Osteoblast (primary cell): ENCODE measurements at places on chromosomes 4 and X. TPM values are rescaled to one million over a fixed set of nuclear protein-coding genes. Genes with fewer than 3 reads are reported as not detected.

DNA sequence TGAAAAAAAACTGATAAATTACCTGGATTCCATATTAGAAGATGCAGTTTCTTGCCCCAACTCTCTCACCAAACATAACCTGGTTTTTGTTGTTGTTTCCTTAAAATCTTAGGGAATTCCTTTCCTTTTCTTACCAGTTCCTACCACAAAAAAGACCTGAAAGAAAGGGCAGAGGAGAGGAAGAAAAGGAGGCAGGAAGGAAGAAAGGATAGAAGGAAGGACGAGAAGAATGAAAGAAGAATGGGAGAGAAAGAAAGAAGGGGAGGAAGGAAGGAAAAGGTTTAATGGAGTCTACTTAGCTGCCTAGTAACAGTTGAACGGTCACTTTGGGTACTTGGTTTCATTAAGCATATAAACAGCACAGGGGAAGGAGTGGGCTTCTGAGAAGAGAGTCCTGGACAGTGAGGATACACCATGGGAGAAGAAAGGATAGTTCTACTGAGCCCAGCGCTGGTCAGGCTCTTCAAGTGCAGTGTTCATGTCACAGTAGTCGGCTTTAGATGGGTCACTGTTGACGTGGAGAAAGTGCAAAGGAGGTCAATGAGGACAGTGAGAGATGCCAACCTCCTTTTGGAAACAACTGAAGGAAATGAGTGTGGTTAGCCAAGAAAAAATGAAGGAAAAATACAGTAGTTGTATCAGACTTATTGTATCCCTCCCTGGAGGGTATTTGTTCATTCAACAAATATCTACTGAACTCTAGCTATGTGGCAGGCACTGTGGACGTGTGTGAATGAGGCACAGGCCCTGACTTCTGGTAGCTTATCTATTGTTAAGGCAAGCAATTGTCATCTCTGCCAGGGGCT, 1.1 kb upstream of the CHIC2 start:
- H3K27me3 ChIP-seq = no peaks in the 10 kb centered on the region
- DNase-seq = peak; percentile 63
- peaks cover 50% of the 10 kb centered on the region for H3K4me1 ChIP-seq
- peak overlapping the region; percentile 93 for H3K27ac ChIP-seq

GRCh38 chrX:5857232-5857631, 371.4 kb downstream of the NLGN4X start:
- H3K27ac ChIP-seq = no peak overlapping the region
- H3K36me3 ChIP-seq = no peaks in the 10 kb centered on the region
- H3K4me1 ChIP-seq = no peaks in the 10 kb centered on the region
- H3K27me3 ChIP-seq = no peaks in the 10 kb centered on the region

GRCh38 chr4:125169192-125169591, 145.6 kb upstream of the FAT4 start:
- peak; percentile 43 for DNase-seq
- no peaks in the 10 kb centered on the region for H3K36me3 ChIP-seq
- H3K4me1 ChIP-seq = no peaks in the 10 kb centered on the region
- H3K27ac ChIP-seq = no peak overlapping the region
- H3K4me3 ChIP-seq = no peak overlapping the region

GRCh38 chr4:151599863-151600262, 160.9 kb downstream of the GATB start:
- no peaks in the 10 kb centered on the region for H3K27me3 ChIP-seq
- H3K36me3 ChIP-seq = no peaks in the 10 kb centered on the region
- DNase-seq = no peak
- H3K27ac ChIP-seq = no peak overlapping the region

DNA sequence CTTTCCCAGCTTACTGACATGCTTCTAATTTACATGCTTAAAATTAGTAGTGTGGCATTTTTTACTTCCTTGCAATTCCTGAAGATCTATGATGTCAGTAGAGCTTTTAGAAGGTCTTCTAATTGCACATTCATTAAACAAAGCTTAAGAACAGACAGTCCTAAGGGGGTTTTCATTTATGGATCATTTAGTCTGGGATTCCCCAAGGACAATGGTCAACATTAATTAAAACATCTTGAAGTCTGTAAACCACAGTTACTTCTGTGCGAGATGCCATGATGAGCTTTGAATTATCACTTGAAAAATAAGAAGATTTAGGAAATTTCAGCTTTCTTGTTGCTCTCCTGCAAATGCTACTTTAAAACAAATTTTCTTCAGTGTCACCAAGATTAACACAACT, 20.2 kb downstream of the ANXA3 start:
- DNase-seq = no peak
- no peak overlapping the region for H3K4me3 ChIP-seq
- H3K27me3 ChIP-seq = no peaks in the 10 kb centered on the region
- no peak overlapping the region for H3K27ac ChIP-seq
- H3K4me1 ChIP-seq = peaks cover 24% of the 10 kb centered on the region

DNA sequence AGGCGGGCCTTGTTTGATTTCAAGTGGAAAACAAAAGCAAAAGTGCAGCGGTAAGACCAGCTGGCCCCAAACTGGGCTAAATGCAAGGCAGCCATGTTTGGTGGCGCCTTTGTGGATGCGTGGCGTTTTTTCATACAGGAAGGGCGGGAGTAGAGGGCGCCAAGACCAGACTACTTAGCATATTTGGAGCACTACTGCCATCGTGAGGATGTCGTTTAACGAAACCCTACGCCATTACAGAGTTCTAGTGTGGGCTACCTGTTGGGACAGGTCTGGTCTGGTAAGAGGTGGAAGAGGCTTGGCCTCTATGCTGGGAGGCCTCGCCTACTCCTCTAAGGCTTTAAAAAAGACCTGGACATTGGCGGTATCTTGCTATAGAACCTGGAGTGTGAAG, 230.7 kb upstream of the STK26 start:
- peak overlapping the region; percentile 67 for H3K4me3 ChIP-seq
- H3K27ac ChIP-seq = no peak overlapping the region
- H3K36me3 ChIP-seq = no peaks in the 10 kb centered on the region
- H3K27me3 ChIP-seq = peaks cover 11% of the 10 kb centered on the region
- no peaks in the 10 kb centered on the region for H3K4me1 ChIP-seq
- peak; percentile 91 for DNase-seq

The ASMT gene
- 0.36 TPM in 1 of 2 replicates, not detected in the other for total RNA-seq
